ENCODE measurements at places on chromosomes 1 and 21.

DNA sequence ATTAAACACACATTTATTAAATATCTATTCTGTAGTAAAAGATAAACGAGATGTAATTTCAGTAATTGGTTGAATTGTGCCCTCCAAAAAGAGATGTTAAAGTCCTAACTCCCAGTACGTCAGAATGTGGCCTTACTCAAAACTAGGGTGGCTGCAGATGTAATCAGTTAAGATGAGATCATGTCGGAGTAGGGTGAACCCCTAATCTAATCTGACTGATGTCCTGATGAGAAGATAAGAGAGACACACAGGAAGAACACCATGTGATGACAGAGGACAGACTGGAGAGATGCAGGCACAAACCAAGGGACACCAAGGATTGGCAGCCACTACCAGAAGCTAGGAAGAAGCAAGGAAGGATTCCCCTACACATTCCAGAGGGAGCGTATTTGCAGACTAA lies 104.1 kb downstream of the SLC25A24 start:
- DNase-seq, result no peak

DNA sequence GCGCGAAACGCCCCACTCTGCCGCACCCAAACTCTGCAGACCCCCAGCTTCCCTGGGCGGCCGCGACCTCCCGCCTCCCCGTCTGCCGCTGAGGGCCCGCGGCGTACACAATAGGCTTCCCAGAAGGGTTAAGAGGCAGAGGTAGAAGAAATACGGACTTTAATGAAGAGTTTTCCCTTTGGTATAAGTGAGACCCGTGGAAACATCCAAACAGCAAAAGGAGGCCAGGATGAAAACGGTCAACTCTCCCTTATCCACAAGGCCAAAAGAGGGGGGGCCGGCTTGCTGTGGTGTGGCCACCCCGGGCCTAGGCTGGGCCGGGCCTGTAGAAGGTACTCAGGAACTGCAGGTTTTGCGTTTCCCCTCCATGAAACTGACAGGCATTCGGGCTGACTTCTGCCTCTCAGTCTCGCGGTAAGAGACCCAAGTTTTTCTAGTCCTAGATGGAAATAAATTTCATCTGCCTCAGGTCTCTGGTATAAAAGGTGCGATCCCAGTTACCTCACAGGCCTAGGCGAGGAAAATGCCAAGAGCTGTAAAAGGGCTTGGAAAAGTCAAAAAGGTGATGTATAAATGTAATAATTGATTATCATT lies 671 bp upstream of the PYGO2 start:
- DNase-seq, result no peak

- no peak for DNase-seq
These were observed 14.3 kb downstream of the PSRC1 start for GRCh38 chr1:109268431-109269211.

DNA sequence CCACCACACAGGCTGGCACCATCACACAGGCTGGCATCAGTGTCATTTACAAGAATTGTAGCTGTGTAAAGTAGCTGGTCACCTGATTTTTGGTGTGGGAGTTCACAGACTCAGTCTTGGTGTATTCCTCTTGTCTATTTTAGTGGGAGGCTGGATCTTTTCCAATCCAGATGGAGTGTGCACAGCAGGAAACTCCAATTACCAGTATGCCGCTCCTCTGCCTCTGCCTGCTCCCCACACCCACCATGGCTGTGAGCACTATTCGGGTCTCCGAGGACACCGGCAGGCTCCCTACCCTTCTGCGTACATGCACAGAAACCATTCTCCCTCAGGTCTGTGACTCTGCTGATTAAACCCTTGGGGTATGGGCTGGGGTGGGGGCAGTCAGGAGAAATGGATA lies 24.2 kb downstream of the TBX19 start:
- DNase-seq, result no peak

- DNase-seq, result no peak
These were observed 8.8 kb upstream of the IFNLR1 start for GRCh38 chr1:24195874-24196273.

DNA sequence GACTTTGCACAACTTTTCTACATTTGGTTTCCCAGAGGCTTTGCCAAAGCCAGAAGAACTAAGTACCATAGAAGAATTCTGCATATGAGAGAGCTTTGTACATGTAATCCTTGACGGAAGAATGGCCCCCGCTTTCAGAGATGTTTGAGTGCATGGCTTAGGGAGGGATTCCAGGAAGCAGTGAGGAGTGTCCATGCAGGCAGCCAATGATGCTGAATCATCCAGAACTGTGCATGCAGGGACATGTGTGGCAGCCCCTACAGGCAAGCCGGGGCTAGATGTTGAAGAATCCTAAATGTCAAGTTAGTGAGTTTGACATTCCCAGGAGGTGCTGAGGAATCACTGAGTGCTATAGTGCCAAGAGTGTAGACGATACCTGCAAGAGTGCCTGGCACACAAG lies 9.9 kb upstream of the HAO2 start:
- DNase-seq, result no peak

GRCh38 chr1:10897321-10897980 lies 101.0 kb upstream of the CASZ1 start:
- no peak for DNase-seq

GRCh38 chr1:66919063-66919462 lies 5.6 kb downstream of the DNAI4 start:
- DNase-seq, result no peak

GRCh38 chr1:236767276-236767675 lies 27.8 kb upstream of the MTR start:
- no peak for DNase-seq

DNA sequence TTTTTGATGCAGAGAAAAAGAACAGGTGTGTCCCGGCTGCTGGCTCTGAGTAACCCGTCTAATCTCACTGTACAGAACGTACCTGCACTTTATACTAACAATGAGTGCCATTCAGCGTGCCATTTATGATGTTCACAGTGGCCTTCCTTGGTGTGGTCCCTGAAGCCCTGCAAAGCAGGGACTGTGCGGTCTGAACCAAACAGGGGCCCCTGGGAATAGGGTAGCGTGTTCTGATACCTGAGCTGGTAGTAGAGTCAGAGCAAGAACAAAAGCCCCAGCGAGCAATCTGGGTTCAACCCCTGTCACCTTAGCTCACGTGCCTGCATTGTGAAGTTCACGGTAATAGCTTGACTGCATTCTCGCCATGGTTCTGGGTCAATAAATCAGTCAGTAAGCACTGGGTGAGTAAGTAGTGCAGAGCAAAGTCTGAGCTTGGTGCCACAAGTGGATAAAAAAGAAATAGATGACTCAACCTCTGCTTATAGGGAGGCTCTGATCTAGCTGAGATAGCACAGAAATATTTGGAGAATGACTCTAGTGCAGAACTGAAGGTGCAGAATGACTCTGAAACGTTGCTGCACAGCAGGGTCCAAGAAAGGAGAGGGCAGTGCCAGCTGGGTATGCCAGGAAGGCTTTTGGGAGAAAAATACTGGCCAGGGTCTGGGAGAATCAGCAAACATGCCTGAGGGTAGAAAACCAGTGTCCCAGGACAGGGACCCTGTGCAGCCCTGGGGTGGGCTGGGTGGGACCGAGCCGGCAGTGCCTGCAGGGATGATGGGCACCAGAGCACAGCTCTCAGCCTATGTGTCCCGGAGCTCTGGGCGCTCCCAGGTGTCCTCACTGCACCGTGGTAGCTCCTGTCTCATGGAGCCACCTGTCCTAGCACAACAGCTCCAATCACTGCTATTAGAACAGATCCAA lies 125.9 kb downstream of the RHOU start:
- no peak for DNase-seq

DNA sequence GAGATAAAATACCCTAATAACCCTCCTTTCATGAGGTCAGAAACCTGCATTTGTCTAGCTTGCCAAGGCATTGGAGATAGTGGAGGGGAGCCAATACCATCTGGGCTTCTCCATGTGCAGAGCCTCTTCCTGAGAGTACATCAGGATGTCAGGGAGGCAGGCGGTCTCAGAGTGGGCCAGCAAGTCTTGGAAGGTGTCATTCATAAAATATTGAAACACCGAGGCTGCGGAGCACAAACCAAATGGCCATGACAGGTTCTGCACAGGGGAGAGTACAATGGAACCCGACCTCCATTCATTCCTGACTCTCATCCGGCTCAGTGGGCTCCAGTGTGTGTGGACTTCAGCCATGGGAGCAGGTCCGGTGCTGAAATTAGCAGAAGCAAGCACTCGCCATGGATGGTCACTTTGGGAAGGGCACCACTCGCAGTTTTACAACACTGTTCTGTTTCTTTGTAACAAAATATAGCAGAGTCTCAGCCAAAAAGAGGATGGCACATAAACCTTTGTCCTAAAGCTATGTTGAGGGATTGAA lies 446.6 kb downstream of the SIPA1L2 start:
- DNase-seq, result no peak

DNA sequence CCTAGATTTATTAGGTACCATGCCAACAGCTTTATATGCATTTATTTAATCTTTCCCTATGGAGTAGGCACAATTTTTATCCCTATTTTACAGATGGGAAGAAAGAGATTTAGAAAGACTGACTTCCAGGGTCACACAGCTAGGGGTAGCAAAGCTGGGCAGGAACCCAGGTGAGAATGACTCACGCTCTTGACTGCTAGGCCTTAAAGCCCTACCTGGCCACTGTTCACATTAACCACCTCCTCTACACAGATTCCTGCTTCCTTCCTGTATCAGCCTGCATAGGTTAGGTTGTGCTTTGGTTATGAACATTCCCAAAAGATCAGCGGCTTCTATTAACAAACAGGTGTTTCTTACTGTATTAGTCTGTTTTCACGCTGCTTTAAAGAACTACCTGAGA lies 53.2 kb downstream of the DNAJC6 start:
- no peak for DNase-seq

GRCh38 chr1:45397285-45397684 lies 57.0 kb upstream of the MUTYH start:
- DNase-seq, result no peak

- DNase-seq, result no peak
These were observed at the start of gene UBASH3A for GRCh38 chr21:42403611-42404231. Gene UBASH3A, plus strand, starts transcription at chr21:42403902. Its CDS starts 44 bp downstream, at chr21:42403946.

- no peak for DNase-seq
These were observed 9.9 kb upstream of the HLCS start for GRCh38 chr21:36976228-36976861.

- DNase-seq, result no peak
These were observed 26.8 kb upstream of the ZNF697 start for GRCh38 chr1:119674835-119675289.

DNA sequence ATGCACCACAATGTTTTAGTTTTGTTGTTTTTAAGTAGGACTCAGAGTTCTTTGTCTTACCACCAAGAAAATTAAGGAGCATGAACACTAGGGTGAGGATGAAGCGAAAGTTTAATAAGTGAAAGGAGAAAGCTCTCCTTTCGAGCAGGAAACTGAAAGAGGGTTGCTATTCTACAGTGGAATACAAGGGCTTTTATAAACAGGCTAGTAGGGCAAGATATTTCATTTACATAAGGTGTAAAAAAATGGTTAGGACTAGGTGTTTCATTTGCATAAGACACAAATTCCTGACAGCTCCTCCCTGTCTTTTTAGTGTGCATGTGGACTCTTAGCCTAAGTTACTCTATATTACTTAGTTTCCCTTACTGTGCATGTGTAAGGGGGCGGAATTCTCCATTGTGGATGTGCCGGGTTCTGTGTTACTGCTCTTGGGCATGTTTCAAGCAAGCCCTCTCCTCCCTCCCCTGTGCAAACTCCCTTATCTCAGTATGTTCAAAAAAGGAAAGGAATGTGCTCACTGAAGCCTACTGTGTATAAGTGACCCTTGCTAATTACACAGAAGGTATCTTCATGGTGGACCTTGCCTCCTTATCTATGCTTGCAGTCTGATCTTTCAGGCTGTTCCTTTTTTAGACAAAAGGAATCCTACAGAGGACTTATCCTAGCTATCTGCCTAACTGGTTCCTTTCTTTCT lies 7.3 kb downstream of the TSHB start:
- no peak for DNase-seq

DNA sequence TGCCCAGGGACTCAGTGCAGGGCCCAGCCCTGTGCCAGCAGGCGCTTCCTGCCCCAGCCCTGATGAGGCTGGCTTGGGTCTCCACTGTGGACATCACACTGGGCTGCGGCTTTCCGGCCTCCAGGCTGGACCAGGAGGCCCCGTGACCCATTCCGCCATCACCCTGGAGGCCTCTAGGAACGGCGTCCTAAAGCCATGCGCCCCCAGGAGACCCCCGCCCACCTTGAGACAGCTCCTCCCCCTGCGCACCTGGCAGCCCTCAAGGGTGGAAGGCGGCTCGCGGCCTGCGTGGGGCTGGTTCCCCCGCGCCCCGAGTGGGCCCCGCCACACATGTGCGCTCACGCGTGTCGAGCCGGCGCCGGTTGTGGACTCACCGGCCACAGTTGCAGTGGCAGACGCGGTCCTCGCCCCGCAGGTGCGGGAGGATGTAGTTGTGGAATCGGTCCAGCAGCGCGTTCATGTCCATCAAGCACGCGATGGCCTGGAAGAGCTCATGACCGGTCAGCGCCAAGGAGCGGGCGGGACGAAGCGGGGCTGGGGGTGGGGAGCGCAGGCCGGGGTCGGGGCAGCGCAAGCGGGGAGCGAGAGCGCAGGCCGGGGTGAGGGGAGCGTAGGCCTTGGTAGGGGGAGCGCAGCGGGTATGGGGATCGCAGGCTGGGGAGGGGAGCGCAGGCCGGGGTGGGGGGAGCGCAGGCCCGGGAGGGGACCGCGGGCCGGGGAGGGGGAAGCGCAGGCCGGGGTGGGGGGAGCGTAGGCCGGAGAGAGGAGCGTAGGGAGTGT lies 924 bp downstream of the TMEM240 start:
- no peak for DNase-seq

- no peak for DNase-seq
These were observed 42.4 kb downstream of the PLPPR4 start for GRCh38 chr1:99306644-99307043.

DNA sequence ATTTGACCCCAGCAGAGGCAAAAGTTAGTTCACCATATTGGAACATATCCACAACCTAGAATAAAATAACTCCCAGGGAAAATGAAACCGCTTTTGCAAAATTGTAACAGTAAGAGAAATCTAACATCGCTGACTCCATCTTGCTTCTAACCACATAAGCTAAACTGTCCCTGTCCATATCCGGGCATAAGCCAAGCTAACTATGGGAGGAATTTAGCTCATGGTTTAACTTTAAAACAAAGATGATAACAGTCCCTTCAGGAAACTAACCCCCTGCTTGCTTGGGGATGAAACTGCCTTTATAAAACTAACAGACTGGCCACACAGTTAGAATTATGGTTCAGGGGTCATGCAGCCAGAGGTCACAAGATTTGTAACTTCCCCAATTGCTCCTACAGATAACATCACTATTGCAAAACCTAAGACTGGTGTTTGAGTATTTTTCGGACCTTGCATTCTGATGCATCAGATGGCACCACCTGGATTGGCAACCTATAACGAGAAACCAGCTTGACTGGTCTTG lies 46.3 kb downstream of the TESK2 start:
- DNase-seq, result no peak

- DNase-seq, result no peak
These were observed 155.9 kb downstream of the BARHL2 start for GRCh38 chr1:90561103-90561783.

- no peak for DNase-seq
These were observed 231.7 kb downstream of the HMCN1 start for GRCh38 chr1:185965870-185966269.

DNA sequence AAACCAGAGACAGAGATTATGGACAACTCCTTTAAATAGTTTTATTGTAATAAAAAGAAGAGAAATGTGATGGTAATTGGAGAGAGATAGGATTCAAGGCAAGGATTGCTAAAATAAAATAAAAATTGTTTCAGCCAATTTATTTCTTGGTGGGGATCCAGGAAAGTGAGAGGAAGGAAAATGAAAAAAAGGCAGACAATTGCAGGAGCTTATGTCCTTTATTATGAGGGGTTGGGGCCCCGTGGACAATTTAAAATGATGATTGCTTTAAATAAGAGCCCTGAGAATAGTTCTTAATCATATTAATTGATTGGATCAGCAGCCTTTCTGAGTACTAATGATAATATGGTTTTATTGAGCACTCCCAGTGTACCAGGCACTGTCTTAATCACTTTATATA lies 40.2 kb downstream of the RGS2 start:
- no peak for DNase-seq
